ENCODE measurements at places on chromosomes 3 and 15.

GRCh38 chr15:68749793-68750192, 70.9 kb downstream of the ANP32A start:
- DNase-seq = no peak

- DNase-seq = no peak
Measured at GRCh38 chr3:133703915-133704314, 42.2 kb upstream of the TOPBP1 start.

DNA sequence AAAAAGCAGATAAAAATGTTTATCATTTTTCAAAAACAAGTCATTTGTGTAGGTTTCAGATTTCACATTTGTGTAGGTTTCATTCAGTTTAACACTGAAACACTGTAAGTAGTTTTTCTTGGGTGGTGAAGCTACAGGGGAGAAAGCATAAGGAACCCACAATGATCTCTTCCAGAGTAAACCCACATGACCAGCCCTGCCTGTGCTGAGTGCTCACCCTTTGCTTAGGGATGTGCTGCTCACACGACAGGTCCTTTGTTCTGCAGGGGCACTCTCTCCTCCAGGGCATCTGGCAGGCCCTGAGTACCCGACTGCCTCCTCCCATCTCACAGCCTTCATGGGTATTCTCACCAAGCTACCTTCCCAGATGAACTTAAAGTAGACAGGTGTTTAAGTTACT, 28.9 kb downstream of the ZXDC start:
- DNase-seq = no peak

GRCh38 chr3:130341882-130342281, 3.6 kb upstream of the COL6A5 start:
- DNase-seq = no peak

DNA sequence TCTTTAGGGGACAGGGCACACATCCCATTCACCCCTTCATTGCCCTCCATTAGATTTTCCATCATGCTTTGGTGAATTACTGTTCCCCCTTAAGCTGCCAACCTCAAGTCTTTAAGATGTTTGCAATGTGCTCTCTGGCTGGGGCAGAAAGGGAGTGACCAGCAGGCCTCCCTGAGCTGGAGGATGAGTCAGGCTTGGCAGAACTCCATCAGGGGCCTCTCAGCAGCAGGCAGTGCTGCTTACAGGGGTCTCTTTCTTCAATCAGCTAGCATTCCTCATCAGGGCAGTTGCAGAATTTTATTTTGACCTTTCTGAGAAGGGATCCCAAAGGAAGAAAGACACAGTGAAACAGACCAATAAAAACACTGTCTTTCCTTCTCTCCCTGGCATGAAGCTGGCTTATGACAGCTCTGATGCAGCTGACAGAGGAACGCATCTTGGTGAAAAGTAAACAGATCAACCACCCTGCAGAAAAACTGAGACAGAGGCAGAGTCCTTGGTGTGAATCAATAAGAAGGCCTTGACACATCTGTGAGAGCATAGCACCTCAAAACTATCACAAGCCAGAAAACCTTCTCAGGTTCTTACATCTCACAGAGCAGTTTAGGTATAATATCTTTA, 88.7 kb upstream of the MRPL3 start:
- DNase-seq = peak; percentile 44

DNA sequence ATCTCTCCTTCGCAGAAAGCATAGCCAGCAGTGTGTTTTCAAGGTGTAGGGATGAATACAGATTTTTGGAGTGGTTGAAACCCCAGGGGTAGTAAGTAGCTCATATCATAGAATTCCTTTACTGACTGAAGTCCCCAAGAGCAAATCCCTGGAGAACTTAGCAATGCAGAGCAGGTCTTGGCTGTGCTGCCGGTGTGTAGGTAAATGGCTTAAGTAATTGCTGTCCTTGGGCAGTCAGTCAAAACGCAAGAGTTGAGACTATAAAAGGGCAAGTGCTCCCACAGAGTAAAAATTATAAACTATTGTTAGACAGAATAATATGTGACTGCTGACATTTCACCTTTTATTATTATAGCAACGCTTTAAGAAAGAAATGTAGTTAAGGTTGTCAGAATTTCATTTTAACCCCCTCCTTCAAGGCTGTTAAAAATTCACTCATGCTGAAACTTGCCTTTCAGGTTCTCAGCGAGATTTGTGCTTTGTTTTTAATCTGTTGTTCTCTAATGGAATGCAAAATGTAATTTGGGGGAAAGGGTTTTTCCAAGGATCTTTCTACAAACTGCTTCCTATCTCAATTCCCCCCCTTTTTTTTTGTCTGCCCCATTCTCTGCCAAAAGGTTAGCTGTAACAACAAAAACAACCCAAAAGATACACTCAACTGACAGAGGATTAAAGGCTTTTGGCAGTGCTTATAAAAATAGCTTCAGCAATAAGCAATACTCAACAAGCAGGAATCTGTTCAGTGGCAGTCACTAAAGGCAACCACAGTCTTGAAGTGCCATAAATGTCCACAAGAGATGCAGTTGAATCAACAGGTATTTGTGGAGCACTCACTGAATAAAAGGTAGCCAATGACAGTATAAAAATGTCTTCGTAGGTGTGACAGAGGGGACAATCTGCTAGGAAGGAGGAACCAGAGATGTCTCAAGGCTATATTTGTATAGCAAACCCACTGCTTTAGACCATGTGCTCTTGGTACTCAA, 105.3 kb downstream of the THRB start:
- peak; percentile 21 for DNase-seq

- no peak for DNase-seq
Measured at GRCh38 chr3:24734019-24734418, 239.4 kb upstream of the THRB start.

DNA sequence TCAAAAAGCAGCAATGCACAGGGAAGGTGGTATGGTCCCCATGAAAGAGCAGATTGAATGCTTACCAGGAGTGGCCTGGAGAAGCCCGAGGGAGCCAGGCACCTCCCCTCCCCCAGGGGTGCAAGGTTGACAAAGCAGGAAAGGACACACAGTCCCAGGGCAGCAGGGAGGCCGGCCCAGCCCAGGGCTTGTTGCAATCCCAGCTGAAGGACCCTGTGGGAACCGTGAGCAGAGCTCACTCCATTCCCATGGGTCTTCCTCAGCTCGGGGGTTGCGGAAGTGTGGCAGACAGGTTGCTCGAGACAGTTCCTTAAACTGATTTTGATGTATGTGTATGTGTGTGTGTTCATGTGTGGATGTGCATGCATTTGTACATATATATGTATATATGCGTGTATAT, 15.8 kb downstream of the UROC1 start:
- DNase-seq = no peak

DNA sequence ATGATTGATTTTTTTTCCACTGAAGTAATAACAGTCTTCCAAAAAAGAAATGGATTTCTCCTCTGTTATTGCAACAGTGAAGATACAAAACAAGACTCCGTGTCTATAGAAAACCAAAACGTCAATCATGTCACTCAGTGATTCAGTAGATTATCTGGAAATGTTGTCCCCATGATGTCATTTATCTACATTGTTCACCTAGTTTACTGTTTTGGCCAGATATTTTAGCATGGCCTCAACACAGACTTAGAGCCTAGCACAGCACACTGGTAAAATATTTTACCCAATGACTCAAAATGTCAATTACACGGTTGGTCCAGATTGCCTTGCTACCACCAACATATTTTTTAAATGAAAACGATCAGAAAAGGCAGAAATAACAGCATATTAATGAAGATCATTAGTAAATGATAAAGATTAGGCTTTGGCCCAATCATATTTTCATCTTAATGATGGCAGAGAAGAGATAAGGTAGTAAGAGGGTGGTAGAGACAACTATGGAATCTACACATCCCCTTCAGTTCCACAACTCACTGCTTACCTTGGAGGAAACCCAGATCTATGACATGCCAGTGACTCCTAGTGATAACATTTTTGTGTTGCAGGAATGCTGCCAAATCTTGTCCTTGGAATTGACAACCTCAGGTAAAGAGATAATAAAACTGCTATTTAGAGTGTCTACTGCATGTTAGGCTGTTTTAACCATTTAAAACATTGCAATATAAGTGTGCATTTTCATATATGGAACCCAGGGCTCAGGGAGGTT, 347.7 kb upstream of the ARPP21 start:
- DNase-seq = no peak
